Lower lobe of right lung (tissue), 2 donors: ENCODE measurements at places on chromosomes 13 and 19. TPM values are rescaled to one million over a fixed set of nuclear protein-coding genes. Genes with fewer than 3 reads are reported as not detected.

Gene CALR
- 872 TPM for total RNA-seq

Gene KL
- total RNA-seq: 14.7 TPM

Gene ZSCAN4
- total RNA-seq: 0.24 TPM

Gene AKAP8L
- total RNA-seq: 94.2 TPM
